ENCODE measurements at places on chromosomes 12 and 14. TPM values are rescaled to one million over a fixed set of nuclear protein-coding genes. Genes with fewer than 3 reads are reported as not detected.

Gene CLEC9A
- total RNA-seq = not detected

DNA sequence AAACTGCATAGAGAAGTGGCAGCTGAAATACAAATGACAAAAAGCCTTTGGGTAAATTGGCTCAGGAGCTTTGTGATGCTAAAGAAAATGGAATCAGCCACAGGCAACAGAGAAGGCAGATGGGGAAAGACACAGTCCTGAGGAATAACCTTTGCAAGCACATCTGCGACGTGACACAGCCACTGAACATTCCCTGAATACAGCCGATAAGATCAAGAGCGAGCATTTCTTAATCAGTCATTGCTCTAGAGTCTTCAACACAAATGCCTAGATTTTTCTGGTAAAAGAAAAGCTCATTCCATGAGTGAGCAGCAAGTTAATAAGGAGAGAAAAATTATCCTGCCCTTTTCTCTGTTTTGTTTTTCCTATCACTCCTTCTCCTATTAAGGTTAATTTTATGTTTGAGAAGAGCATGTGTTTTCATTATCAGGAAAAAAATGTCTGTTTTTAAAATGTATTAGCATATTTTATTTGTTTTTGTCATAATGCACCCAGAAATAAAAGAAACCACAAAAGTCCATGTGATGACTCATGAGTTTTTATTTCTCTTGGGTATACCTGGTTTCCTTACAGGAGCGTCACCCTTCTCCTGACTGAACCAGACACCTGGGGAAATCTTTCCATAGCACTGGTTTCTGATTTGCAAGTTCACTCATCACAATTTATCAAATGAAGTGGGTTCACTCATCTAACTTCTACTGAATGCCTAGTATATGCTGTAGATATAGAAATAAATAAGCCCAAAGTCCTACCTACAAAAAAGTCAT, 45.4 kb upstream of the PCED1B start:
- no peak for DNase-seq

DNA sequence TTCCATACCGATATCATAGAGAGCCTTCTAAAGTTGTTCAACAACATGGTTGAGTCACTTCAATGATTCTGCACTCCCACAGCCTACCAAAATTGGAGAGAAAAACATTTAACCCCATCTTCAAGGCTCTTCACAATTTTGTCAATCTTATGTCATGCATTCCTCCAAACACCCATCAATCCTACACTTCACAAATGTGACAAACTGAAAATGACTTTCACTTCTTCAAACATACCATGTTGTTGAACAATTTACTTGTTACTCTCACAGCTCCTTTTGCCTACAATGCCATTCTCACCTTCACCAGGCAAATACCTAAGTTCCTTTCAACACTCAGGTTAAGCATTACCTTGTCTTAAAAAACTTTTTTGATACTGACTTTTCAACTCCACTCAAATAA, 88.0 kb downstream of the OSBPL8 start:
- DNase-seq = no peak

DNA sequence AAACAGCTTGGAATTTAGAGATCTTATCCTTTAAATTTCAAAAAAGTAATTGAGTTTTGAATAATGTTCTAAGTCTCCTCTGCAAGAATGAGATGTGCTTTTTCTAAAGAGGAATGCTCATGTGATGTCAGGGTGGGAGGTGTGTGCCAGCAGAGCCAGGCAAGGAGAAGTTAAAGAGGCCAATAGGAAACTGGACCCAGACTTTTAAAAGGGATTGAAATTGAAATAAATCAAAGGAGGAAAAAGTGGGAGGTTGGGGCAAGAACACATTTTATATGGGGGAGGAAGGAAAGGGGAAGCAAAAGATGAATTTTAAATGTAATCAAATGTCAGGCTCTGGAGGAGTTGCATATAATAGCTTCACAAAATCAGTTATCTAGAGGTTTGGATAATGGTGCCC, 126.1 kb downstream of the FIGNL2 start:
- no peak for DNase-seq

DNA sequence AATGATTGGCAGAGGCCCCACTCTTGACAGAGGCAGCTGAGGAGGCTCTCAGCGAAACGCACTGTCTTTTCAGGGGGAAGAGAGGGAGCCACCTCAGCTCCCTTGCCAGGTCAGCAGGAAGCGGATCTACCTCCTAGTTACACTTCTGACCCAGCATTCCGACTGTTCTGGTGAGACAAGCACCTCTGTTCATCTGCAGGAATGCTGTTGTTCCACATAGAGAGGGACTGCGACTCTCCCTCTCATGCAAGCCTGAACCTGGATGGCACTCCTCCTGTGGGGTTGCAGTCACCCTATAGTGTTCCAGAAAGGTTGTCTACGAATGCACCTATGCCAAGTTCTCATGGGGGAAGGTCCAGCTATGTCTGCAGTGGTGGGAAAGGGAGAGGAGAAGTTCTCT, 37.1 kb upstream of the AEBP2 start:
- no peak for DNase-seq

- DNase-seq = peak; percentile 53
Observed at GRCh38 chr14:94575730-94576585, 5.3 kb upstream of the SERPINA5 start.

DNA sequence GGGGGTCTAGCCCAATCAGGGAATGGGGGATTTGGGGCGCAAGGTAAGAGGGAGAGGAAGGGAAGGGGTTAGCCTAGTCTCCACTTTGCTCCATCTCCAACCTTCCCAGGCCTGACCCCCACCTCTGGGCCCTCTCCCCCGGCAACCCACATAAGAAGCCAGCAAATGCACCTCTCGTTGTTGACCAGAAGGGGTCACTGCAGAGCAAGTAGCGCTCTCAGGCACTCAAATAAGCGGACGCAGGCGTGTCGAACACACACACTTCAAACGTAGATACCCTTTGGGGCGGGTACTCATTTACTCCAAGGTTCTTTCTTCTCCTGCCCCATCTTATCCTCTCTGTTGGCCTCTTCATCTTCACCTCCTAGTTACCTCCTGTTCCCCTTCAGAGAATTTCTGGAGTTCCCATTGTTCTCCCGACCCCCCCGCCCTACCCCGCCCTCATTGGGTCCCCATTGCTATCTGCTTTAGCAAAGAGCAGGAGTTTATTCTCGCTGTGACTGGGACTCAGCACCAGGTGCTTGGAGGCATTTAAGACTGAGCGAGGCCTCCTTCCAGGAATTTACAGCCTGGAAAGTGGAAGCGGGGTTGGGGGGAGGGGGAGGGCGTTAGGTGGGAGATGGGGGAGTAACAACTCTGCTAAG, 1.5 kb upstream of the SRRM4 start:
- no peak for DNase-seq

- peak; percentile 22 for DNase-seq
Observed at GRCh38 chr12:9049520-9050133, 60.3 kb downstream of the KLRG1 start.

DNA sequence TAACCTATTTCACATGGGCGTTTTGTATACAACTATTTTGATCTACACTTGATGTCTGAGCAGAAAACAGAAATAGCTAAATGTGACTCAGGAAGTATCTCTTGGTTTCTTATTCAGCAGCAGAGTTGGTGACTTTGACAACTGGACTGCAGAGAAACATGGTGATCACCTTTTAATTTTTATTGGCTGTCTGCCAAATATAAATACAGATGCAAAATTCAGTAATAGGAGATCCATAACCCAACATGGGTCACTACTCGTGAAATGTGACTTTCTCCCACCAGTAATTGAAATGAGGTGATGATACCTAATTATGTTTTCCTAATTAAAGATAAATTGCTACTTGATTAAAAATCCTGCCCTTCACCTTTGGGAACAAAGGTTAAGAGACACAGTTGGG, 487.1 kb downstream of the NELL2 start:
- DNase-seq = no peak

Gene PSME2
- total RNA-seq = 126 TPM

DNA sequence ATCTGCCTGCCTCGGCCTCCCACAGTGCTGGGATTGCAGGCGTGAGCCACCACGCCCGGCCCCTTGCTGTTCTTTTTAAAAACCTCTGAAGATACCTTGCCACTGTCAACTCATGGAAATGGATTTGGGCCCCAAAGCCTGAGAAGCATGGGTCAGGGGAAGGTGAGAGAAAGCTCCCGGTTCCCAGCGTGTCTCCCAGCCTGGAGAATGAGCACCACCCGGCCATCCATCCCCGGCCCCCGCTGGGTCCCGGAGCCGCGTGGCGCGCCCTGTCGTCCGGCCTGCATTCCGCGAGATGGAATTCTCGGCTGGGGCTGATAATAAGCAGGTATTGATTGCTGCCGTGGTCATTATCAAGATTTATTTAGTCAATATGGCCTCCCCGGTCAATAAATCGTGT, 126.5 kb upstream of the MYL2 start:
- no peak for DNase-seq

DNA sequence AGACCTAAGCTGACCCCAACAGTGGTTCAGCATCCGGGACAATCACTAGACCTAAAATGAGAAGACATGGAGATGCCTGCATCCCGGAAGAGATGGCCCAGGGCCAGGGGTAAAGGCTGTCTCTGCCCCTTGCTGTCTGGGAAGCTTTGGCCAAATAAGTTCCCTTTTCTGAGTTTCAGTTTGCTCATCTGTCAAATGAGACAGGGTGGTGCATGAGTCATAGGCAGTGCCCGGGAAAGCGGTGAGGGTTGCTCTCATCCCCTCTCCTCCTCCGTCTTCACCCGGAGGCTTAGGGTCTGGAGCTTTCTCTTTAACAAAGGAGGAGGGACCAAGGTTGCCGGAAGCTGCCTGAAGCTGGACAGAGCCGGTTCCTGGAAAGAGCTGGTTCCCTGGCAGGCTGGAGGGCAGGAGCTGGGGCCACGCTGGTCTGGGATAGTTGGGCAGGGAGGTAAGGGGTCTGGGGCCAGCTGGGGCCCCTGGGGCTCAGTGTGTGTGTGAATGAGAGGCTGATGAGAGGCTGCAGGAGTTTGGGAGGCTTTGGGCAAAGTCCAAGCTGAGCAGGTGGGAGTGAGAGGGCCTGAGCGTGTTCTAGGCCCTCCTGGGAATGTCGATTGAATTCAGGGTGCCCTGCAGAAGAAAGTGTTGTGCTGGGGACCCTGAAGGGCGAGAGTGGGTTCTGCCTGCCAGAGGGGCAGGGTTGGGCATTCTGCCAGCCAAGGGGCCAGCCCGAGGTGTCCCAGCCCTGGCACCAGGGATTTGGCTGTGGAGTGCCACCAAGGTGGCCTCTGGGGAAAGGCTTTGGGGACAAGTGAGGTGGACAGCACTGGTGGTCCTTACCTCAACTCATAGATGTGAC, at the start of gene SDSL:
SDSL (plus strand) TSS at position 351 of the 856 bp plus-strand sequence. CDS start 5,603 bp downstream, outside the sequence.
- peak; percentile 97 for DNase-seq

GRCh38 chr12:111366075-111366474, 2.8 kb downstream of the PHETA1 start:
- DNase-seq = no peak

Gene MORN3
- 0.02 TPM for total RNA-seq

Gene RNASE3
- not detected for total RNA-seq

GRCh38 chr12:104180374-104180773, 35.2 kb upstream of the TXNRD1 start:
- DNase-seq = no peak

Gene PLA2G1B
- not detected for total RNA-seq

Measured in A172 (cell line).